Coronary artery (tissue), 2 donors: ENCODE measurements at places on chromosomes 1 and 21.

- DNase-seq = no peak
Measured at GRCh38 chr1:43987159-43987902, 4.1 kb upstream of the CCDC24 start.

DNA sequence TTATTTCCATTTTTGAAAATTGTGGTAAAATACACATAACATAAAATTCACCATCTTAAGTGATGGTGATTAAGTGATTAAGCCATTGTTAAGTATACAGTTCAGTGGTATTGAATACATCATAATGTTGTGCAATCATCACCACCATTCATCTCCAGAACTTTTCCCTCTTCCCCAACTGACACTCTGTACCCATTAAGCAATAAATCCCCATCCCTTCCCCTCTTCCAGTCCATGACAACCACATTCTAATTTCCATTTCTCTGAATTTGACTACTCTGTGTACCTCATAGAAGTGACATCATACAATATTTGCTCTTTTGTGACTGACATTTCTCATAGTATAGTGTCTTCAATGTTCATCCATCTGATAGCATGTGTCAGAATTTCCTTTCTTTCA is 124.8 kb downstream of the DISC1 start:
- DNase-seq = no peak

DNA sequence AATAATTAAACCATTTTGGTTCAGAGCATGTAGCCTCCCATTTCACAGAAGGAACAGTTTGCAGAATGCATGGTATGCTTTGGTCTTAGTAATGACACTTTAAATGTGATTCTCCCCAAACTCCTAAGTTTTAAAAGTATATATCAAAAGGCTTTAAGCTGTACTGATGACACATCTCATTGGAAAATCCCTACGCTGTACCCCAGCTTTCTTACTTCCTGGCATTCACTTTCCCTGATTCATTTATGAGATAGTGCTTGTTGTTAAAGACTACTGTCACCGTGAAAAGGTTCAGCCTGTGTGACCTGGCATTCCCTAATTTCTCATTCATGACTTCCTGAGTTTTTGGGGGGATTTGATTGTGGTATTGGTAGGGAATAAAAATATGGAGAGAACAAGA is 53.4 kb downstream of the MPZL1 start:
- no peak for DNase-seq

GRCh38 chr1:44724955-44725698 is 5.8 kb downstream of the RNU5D-1 start:
- no peak for DNase-seq

DNA sequence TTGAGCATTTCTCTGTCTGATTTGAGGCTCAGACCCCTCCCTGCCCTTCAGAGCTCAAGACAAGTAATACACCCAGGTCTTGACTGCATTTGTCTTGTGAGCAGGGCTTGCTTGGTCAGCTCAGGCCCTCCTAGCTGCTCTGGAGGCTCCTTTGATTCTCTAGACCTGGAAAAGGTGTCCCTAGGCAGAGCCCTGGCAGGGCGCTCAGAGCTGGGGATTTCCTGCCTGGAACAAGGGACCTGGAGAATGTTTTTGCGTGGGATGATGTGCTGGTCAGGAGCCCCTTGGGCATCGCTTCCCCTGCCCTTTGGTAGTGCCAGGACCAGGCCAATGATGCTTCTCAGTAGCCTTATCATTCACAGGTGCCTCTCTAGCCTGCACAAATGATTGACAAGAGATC is 4.9 kb upstream of the CCDC28B start:
- no peak for DNase-seq
